ENCODE measurements at places on chromosomes 6 and 20.

DNA sequence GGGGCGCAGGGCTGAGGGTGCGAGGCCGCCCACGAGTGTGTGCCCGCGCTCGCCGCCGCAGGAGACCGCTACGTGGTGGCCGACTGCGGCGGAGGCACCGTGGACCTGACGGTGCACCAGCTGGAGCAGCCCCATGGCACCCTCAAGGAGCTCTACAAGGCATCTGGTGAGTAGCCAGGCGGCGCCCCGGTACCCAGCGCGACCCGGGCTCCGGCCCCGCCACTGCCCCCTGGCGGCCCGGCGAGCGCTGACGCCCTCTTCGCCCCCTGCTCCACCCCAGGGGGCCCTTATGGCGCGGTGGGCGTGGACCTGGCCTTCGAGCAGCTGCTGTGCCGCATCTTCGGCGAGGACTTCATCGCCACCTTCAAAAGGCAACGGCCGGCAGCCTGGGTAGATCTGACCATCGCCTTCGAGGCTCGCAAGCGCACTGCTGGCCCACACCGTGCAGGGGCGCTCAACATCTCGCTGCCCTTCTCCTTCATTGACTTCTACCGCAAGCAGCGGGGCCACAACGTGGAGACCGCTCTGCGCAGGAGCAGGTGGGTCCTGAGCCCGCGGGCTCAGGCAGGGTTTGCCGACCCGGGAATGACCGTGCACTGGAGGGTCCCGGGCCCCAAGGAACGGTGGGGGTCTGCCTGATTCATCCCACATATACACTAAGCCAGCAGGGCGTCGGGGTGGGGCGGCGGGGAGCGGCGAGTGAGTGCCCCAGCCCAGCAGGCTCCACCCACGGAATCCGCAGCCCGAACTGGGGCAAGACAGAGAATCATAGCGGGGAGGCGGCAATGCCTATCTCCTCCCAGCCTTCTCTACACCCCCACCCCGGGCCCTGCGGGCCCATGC lies 17.4 kb downstream of the HSPA12B start:
- peak; percentile 17 for DNase-seq

GRCh38 chr6:139582956-139583355 lies 208.5 kb upstream of the CITED2 start:
- no peak for DNase-seq

GRCh38 chr6:12172572-12172971 lies 117.6 kb upstream of the EDN1 start:
- DNase-seq: no peak

- DNase-seq: no peak
Observed at GRCh38 chr6:52489881-52490280, 69.7 kb downstream of the EFHC1 start.

- no peak for DNase-seq
Observed at GRCh38 chr6:90219209-90219985, 77.2 kb downstream of the BACH2 start.

DNA sequence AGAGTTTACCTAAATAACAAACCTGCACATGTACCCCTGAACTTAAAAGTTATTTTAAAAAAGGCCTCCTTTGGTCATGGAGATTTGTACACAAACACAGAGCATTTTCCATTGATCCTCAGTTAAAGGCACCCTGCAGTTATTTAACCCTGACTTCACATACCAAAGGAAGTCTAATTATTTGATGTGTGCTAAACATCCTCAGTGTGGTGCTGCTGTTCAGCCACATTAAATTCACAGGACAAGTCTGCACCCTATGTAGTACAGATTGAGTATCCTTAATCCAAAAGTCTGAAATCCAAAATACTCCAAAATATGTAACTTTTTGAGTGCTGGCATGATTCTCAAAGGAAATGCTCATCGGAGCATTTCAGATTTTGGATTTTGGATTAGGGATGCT lies 21.4 kb downstream of the KCNQ5 start:
- no peak for DNase-seq

GRCh38 chr20:1825938-1826445 lies 69.2 kb upstream of the SIRPA start:
- DNase-seq: no peak

- DNase-seq: no peak
Observed at GRCh38 chr20:56909918-56910714, 281.0 kb downstream of the TFAP2C start.

- no peak for DNase-seq
Observed at GRCh38 chr6:30386166-30386565, 41.2 kb downstream of the RPP21 start.

DNA sequence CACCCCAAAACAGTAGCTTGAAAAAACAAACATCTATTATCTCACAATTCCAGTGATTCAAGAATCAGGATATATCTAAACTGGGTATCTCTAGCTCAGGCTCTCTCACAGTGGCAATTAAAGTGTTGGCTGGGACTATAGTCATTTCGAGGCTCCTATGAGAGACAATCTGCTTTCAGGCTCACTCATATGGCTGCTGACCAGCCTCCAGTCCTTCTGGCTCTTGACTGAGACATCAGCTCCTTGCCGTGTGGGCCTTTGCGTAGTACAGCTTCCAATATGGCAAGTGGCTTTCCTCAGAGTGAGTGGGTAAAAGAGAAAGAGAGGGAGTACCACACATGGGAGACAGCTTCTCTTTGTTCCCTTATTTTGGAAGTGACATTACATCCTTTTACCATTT lies 327.2 kb downstream of the CENPW start:
- no peak for DNase-seq

DNA sequence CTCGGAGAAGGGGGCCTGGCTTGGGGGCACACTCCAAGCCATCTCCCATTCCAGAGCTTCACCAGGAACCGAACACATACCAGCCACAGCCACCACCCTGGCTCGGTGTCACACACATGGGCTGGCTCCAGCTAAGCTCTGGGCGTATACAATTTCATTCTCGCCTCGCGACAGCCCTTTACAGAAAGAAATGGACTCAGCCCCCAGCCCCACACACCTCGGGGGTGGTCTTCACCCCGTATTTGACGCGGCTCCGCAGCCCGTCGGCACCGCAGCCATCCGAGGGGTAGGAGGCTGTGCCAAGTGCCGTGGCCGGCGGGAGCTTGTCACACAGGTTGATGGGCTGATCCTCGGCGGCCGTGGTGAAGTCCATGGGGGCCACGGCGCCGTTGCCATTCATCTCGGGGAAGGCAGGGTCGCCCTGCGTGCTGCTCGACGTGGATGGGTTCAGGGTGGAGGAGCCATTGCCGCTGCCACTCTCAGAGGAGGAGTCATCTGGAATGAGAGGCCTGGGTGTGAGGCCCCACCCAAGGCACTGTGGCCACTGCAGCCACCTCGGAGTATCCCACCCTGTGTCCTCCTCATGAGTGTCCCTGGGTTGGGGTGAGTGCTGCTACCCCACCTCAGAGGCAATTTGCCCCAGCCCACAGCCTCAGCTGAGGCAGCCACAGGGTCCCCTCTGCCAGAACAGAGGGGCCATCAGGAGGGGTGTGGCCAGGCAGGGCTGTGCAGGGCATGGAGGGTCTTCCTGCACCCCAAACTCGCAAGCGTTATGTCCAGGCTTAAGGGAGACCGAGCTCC lies 98.0 kb downstream of the ASXL1 start:
- DNase-seq: no peak

GRCh38 chr6:121321282-121321681 lies 13.0 kb downstream of the TBC1D32 start:
- DNase-seq: no peak

GRCh38 chr6:134314006-134314821 lies 3.7 kb downstream of the SGK1 start:
- DNase-seq: no peak

DNA sequence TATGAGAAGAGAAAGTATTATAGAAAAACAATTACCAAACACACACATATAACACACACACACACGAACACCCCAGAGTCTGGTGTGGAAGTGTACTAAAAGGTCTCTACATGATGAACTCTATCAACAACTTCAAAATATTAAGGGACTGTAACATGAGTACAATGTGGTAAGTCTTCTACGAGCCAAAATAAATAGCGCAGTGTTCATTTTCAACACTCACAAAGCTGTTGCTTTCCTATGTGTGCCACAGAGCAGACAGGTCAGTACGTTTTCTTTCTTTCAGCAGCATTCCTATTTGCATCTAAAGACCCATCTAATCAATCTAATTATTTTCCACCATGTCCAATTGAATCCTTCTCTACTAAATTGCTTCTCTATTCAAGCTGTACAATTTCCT lies 12.1 kb upstream of the CNKSR3 start:
- no peak for DNase-seq

- no peak for DNase-seq
Observed at GRCh38 chr6:133814797-133815196, 74.1 kb upstream of the TCF21 start.

GRCh38 chr6:3868544-3868943 lies 19.4 kb downstream of the FAM50B start:
- DNase-seq: no peak

DNA sequence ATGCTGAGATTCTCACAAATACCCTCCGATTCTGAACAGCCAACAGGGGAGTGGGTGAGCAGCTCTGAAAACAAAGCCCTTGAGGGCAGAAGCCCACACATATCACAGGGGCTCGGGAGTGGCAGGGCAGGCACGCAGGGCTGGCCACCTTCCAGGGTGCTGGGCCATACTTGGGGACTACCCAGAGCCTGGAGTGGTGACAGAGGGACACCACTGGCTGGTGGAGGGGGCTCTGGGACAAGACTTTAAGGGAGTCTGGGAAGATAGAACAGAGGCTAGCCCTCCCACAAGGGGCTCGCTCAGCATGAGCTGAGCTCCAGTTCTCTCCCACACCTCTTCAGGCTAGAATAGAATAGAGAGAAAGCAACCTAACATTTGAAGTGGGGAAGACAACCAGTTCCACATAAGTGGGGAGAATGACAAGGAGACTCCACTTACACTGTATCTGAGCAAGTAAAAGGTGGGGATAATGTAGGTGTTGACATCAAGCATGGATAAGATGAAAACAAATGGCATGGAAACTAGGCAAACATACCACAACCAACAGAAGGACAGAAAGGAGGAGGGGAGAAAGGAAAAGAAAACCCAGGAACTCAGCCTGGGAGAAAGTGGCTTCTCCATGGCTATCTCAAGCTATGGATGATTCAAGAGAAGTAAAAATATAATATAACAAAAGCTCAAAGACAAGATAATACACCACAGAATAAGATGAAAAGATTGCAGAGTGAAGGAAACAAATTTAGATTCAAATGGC lies 7.0 kb downstream of the PPIL1 start:
- no peak for DNase-seq

DNA sequence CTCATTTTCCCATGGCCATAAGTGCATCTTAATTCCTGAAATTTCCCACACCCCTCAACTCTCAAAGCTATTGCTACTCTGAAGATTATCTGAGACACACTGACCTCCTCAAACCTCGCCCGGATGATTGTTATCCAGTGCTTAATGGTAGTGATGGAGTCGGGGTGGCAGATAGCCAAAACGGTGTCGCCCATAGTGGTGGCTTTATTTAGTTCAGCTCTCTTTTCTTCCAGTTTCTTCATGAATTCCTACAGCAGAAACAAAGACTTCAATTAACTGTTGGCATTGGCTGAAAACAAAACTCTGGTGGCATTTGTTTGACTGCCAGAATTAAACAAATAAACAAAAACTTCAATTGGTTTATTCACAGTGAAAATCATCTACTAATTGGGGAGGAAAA lies 165.4 kb downstream of the DST start:
- DNase-seq: no peak

DNA sequence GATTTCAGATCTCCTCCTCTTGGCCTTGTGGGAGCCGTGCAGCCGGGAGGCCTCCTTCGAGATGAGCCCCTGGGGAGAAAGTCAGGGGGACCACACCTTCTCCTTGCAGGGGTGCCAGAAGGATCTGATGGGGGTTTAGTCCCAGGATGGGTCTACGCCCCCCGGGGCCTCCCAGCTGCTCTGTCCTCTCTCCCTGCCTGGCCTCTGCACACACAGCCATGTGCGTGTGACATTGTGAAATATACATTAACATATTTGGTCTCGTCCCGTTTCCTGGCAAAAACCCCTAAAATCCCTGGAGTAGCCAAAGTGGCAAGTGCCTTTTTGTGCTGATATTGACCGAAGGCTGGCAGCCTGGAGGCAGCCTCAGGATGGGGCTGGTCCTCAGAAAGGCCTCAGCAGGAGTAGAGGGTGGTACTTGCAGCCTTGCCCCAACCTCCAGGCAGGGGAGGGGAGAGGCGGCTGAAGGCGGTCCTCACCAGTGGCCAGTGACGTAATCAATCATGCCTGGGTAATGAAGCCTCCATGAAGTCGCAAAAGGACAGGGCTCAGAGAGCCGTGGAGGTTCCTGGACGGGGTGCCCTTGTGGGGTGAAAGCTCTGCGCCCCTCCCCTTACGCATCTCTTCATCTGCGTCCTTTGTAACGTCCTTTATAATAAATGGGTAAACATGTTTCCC lies 5.1 kb upstream of the HELZ2 start:
- no peak for DNase-seq

DNA sequence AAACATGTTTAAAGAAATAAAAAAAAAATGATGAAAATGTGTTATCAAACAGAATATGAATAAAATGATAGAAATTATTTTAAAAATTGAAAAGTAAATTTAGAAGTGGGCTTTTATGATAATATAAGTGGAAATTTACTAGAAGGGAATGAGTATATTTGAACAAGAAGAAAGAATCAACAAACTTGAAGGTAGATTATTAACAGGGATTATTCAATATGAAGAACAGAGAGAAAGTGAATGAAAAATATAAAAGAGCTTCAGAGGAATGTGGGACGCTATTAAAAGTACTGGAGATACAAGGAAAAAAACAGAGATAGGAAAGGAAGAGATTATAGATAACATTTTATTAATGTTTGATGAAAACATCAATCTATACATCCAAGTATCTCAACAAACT lies 1014.4 kb upstream of the CITED2 start:
- DNase-seq: no peak

DNA sequence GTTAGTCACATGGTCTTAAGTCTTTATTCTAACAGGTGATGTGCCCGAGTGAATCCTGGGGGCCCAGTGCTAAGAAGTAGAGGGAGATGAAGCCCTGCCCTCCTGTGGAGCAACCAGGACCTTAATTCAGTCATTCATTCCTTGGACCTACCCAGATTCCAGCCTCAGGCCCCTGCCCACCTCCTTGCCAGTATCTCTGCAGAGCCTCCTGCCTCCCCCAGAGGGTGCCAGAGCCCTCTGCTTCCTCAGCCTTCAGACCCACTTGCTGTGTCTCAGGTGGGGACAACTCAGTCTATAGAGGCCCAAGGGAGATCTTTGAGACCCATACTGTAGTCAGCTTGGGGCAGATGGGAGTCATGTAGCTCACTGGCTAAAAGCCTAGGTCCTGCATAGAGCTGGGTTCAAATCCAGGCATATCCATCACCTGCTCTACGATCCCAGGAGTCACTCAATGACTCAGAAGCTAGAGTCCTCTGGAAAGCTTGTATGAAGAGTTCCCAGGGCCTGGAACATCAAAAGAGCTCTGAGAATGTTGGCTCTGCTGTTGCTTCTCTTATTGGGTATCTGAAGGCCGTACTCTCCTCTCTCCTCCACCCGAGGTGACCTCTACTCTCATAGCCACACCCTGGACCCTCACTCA lies 3.9 kb upstream of the SIGLEC1 start:
- peak; percentile 7 for DNase-seq

GRCh38 chr6:169542491-169542890 lies 159.3 kb downstream of the WDR27 start:
- no peak for DNase-seq

All from activated CD4-positive, alpha-beta T cell treated with anti-CD3 and anti-CD28 coated beads, Interleukin-2, amount 50 U/mL, for 1 hour (primary cell).